ENCODE measurements at places on chromosomes 3 and 15.

DNA sequence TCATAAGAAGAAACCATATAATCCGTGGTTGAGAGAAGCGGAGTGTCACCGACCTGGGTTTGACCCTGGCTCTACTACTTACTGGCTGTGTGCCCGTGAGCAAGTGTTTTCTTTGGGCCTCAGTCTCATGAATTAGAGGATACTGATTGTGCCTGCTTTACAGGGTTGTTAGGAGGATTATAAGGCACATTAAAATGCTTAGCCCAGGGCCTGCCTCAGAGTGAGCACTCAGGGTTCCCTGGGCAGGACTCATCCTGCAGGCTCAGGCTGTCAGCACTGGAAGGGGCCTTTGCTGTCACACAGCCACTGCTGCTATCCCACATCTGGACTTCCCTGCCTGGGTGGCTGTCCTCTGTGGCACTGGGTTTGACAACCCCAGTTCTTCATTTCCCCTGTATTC lies 4.7 kb downstream of the PLA2G4F start:
- DNase-seq, result no peak

DNA sequence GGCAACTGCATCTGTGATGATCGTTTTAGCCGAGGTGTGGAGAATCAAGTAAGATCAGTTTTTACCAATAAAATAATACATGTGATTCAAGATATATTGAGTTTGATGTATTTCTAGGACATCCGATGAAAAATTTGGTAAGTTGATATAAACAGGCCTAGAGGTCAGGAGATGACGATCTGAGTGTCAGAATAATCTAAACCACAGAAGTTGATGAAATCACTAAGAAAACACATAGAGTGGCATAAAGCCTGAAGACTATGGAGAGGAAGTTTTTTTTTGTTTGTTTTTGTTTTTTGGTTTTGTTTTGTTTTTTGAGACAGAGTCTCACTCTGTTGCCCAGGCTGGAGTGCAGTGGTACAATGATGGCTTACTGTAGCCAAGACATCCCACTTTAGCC lies 235.3 kb downstream of the RBMS3 start:
- no peak for DNase-seq

- no peak for DNase-seq
These were observed 323.5 kb downstream of the ERC2 start for GRCh38 chr3:56144805-56145204.

- DNase-seq, result no peak
These were observed 23.3 kb upstream of the GABRR3 start for GRCh38 chr3:98058244-98058960.

- DNase-seq, result no peak
These were observed at the start of gene RAB6B for GRCh38 chr3:133895208-133896001. Gene RAB6B, minus strand, starts transcription at chr3:133895882. Its CDS starts 416 bp downstream, at chr3:133895466.

DNA sequence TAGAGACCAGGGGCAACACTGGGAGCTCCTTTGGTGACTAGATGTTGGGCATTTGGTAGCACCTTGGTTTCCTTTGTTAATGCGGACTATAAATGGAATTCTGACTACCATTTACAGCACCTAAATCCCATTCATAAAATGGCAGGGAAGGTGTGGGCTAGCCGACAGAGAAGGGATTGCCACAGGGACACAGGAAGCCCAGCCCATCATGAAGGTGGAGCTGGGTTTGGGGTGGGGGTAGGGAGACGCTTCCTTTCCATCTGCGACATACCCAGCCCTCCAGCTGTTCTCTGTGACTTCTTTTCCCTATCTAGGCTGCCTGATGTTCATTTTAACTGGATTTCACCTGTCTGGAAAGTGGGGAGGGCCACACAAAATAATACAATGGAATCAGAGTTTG lies 21.0 kb downstream of the ABHD2 start:
- no peak for DNase-seq

GRCh38 chr3:179673523-179673922 lies 20.7 kb downstream of the USP13 start:
- DNase-seq, result no peak

DNA sequence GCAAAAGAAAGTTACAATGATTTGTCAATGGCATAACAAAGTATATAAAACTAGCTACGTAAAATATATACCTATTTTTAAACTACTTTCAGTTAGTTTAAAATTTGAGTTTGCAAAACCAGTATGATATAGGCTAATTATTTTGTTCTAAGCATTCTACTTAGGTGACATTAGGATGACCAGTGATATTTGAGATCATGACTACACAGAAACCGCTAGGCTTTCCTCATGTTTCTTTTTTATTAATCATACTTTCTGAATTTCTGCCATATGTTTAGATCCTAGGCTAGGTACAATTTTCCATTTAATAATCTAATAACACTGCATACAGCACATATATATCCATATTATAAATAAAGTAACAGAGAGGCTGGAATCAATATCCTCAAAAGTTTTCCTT lies 52.4 kb upstream of the XRN1 start:
- DNase-seq, result no peak

- DNase-seq, result no peak
These were observed 137.3 kb upstream of the GOLIM4 start for GRCh38 chr3:168233001-168233400.

DNA sequence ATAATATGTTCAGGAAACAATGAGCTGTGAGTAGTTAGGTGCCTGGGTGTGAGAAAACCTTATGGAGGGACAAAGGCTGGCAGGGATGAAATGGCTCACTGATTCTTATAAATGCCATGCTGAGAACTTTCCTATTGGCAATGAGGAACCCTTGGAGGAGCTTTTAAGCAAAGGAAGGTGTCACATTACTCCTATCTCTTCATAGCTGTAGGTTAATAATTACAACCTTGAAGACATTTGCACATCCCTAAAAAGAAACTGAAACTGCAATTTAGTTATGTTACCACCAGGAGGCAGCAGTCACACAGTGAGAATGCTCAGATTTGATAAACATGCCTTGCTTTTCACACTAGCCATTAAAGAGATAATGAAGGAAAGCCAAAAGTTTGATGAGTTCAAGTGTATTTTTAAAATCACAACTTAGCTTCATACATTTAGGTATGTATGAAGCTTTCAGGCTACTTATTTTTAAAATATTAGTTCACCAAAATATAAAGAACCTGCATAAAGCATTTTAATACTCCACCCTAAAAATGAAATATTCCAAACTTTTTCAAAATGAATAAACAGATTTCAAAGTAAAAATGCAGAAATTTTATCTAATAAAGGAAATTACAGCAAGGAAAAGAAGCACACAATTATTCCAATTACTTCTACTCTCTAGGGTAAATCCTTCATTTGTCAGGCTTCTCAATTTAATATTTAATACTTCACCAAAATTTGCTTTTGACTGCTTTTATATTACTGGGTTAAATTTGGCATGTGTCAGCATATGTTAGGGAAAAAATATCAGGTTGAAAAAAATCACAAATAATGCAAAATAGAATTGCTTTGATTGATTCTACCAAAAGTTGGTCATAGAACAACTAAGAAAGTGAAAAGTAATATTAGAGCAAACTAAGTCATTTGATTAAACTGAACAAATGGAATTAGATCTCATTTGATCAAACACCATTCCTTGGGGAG lies 136.9 kb upstream of the SLC2A2 start:
- DNase-seq, result no peak

GRCh38 chr15:66105286-66106265 lies 148.0 kb downstream of the MEGF11 start:
- no peak for DNase-seq

DNA sequence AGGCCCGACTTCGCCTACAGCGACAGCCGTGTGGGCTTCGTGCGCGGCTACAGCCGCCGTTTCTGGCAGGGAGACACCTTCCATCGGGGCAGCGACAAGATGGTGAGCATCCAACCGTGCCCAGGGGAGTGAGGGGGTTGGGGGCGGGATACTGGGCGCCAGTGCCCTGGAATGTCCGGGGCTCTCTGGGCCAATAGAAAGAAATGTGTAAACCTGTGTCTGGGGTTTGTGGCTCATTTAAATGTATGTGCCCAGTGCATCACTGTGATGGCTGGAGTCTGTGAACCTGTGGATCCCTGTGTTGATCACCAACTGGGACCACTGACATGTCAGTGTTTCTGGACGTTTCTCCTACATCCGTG lies 423 bp downstream of the CHAC1 start:
- no peak for DNase-seq

GRCh38 chr3:122665881-122666280 lies 14.8 kb upstream of the PARP14 start:
- no peak for DNase-seq

DNA sequence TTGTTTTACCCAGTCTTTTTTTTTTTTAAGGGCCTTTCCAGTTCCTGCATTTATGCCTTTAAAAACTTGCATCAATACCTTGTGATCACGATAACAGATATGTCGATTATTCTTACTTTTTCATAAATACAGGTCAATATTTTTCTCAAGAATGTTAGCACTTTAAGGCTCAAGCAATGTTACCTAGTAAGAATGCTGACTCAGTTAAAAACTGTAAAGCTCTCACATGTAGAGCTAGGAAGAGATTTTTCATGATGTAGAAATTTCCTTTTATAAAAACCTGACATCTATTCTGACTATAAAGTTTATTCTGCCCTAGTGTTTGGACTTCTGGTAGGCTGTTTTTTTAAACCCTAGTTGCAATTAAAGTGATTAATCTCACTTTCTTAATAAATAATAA lies 684.0 kb downstream of the ZBBX start:
- DNase-seq, result no peak
